ENCODE measurements at places on chromosomes 6 and 20. TPM values are rescaled to one million over a fixed set of nuclear protein-coding genes. Genes with fewer than 3 reads are reported as not detected.

DNA sequence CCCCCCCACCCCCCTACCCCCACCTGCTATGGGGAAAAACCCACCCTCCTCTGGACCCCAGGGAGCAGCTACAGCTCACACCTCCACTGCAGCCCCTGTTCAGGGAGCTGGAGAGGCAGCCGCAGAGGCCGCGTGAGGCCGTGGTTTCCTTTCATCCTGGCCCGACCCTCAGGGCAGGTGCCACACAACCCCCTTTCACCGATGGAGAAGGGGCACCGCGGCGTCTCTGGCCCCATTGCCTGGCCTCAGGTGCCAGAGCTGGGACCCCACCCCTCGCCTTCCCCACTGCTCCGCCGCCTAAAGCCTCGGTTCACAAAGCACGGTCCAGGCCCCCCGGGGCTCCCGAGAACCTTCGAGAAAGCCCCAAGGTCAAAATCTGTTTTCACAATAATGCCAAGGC lies 11.8 kb upstream of the KCNQ2 start:
- DNase-seq, result no peak

DNA sequence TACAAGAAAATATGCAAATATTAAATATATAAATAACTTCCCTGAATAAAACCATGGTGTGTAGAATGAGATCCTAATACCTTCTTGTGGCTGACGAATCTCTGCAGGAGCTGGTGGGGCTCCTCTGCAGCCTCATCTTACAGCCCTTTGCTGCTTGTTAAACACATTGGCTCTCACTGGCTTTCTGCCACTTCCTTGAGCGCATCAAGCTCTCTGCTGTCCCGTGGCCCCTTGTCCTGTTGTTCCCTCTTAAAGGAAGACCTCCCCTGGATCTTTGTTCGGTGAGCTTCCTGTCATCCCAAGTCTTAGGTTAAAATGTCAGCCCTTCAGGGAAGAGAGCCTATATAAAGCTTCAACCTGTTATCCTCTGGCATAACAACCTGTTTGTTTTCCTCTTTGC lies 519.6 kb downstream of the DOK5 start:
- no peak for DNase-seq

MCHR2 gene
- total RNA-seq, result 0.16 TPM

BIRC7 gene
- total RNA-seq, result 7.7 TPM

DNA sequence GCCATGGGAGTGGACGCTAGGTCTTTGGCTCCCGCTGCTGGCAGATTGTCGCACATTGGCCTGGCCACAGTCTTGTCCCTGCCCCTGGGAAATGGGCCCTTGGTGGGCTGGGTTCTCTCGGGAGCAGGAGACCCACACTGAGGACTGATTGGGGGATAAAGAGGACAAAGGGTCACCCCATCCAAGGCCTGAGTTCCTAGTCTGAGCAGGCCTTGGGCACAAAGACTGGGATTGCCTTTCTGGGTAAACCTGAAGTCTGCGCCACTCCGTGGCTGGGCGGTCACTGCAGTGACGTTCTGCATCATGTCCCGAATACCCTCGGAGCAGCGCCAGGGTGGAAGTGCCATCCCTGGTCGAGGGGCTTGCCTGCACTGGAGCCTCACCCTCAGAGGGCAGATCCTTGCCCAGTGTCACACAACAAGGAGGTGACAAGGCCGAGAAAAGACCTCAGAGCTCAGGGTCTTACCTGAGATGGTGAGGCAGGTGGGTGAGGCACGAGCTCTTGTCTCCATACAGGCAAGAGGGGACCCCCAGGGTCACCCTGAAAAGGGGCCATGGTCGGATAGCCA lies 36.1 kb upstream of the ZBP1 start:
- no peak for DNase-seq

GPANK1 gene
- total RNA-seq, result 18.5 TPM

GRCh38 chr6:64811119-64811518 lies 895.9 kb downstream of the EYS start:
- DNase-seq, result no peak

DNA sequence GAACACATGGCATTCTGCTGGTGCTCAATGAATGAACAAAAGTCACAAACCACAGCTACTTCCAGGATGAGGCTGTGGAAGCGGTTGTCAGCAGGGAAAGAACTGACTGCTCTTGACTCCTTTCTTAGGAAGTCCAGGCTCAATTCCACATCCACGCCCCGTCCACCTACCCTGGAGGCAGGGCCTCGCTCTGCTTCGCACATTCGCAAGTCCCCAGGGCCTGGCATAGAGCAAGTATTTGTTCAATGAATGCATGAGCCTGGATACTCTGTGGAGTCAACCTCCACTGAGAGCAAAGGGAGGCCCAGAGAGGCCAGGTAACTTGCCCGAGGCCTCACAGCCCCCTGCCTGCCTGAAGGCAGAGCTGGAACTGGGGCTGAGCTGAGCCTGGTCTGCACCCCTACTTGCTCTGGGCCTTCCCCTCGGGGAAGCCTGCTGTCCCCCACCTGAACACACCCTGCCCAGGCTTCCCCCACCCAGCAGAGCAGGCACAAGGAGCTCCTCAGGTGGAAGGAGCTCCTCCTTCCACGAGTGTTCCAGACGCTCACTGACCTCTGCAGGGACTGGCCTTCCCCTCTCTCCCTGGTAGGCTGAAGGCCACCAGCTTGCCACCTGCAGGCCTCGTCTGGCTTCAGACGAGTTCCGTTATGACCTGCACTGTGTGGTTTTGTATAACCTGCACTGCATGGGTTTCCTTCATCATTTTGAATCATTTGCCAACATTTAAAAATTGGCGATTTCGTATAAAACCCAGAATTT lies 119.3 kb upstream of the PTPN1 start:
- DNase-seq, result peak; percentile 14

GRCh38 chr6:24988562-24988961 lies 52.8 kb upstream of the RIPOR2 start:
- DNase-seq, result no peak

GRCh38 chr6:80942911-80943310 lies 809.6 kb downstream of the TENT5A start:
- DNase-seq, result no peak

STMND1 gene
- total RNA-seq, result not detected

CALHM6 gene
- total RNA-seq, result 2.1 TPM

PXDC1 gene
- 53.5 TPM for total RNA-seq

TRIM10 gene
- total RNA-seq, result not detected

ADGRB3 gene
- 3.8 TPM for total RNA-seq

GHRH gene
- total RNA-seq, result not detected

OR2H1 gene
- total RNA-seq, result not detected

GRCh38 chr6:134814076-134814695 lies 135.7 kb downstream of the ALDH8A1 start:
- DNase-seq, result no peak

FAM83B gene
- total RNA-seq, result not detected

LATS1 gene
- total RNA-seq, result 17.1 TPM

DNA sequence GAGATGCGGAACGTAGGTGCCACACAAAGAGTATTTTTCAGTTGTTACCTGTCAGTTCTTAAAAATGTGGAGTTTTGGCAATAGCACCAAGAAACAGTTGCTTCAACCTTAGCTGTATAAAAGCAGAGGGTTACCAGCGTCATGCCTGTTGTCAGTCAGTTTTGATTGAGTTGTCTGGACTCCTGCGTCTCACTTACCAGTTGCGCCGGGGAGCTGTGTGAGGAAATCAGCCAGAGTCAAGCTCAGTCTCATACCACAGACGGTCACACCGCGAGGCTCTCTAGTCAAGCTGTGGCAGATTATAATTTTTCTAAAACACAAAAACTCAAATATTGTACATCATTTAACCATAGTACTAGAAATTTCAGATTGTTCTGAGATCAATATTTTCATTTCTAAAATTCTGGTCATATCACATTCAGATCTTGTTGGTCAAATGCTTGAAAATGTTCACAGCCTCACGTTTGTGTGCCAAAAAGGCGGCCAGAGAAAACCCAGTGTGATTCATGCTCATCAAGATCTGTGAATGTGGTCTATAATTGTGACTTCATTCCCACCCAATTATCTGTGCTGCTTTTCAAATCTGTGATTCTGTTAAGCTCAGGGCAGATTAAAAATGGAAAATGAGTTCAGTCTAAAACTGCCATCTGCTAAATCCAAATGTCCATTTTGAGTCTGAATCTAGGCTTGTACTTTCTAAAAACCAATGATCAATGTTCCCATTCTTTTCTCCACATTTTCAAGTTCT lies 37.5 kb downstream of the SASH1 start:
- no peak for DNase-seq

- DNase-seq, result no peak
Measured at GRCh38 chr6:148893481-148893880, 146.7 kb downstream of the UST start.

DNA sequence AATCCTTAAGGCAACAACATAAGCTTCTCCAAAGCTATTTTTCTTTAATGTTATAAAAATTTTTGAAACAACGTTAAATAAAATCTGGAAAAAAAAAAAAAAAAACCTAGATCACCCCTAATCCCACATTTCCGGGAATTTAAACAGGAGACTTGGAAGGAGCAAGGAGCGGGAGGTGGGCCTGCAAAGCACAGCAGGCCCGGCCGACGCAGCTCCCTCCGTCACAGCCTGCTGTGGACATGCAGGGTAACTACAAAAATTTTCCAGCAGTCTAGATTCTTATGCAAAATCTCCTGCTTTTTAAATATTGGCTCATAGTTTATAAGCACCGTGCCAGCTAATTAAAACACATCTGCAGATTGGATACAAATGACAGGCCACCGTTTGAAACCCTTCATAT lies 23.5 kb downstream of the FOXF2 start:
- DNase-seq, result no peak

NFATC2 gene
- total RNA-seq, result 1.8 TPM

GRCh38 chr6:15287670-15288375 lies 42.0 kb downstream of the JARID2 start:
- DNase-seq, result no peak

DNA sequence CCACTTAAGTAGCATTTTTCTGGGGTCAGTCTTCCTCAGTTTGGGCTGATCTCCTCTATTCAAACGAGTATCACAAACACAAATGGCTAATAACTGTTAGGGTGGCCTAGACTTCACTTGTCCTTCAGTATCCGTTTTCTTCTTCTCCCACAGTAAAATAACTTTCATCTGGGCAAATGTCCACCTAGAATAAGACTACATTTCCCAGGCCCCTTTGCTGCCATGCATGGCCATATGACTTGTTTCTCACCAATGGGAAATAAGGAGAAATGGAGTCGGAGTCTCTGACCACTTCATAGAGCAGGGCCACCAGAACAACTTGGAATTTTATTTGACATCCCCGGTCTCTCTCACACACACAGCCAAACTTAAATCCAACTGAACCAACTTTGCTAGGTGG lies 51.4 kb downstream of the SULF2 start:
- DNase-seq, result peak; percentile 53

GRCh38 chr6:161668665-161669064 lies 394.8 kb upstream of the AGPAT4 start:
- no peak for DNase-seq

DNA sequence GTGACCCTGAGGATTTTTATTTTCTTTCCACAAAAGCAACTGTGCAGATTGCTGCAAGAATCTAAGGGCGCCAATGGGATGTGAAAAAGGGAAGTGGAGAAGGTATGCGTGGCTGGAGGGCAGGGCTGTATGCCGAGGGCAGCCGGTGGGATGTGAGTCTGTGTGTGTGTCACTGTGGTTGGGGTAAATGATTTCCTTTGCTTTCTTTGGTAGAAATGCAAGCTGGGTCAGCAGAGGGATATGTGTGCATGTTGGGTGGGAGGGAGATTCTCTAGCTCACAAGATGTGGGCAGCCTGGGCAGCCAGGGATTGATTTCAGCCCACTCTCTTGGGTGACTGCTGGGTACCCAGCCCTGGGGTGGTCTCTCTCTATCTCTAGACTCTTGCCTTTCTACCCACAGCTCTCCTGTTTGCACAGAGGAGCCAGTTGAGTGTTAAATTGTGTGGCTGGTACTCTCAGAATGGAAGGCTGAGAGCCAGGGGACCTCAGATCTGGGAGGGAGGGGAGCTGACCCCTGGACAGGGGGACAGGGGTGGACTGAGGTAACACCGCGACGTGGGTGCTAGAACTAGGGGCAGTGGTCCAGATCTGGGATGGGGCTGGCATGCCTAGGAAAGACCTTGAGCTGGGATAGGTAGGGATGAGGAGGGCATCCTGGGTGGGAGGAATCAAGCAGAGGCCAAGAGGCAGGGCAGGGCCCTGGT lies 136.8 kb upstream of the RNF24 start:
- no peak for DNase-seq

DNA sequence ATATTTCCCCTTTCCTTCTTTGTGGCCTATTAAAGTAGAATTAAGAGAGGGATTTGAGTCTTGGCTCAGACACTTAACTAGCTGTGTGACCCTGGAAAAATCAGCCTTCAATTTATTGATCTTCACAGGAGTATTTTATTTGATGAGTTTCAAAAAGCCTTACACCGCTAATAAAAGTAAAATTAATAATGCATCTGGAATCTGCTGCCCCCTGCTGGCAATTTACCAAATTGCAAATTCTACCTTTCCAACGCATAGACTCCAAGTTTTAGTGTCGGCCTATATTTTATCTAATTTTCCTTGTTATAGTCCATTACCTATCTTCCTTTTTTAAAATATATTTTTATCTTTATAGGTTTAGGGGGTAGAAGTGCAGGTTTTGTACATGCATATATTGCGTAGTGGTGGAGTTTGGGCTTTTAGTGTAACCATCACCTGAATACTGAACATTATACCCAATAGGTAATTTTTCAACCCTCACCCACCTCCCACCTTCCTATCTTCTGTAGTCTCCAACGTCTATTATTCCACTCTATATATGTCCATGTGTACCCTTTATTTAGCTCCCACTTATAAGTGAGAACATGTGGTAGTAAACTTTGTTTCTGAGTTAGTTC lies 46.3 kb downstream of the GOPC start:
- DNase-seq, result peak; percentile 57

DNA sequence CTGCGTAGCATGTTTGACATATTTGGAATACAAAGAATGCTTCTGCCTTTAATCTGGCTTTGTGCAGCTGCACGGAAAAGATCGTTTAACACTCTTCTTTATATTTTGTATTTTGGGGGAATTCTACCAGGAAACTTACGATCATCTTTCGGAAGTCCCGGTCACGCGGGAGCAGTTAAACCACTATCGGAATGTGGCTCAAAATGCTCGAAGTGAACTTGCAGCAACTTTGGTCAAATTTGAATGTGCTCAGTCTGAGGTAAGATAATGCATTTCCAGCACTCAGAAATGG lies 42.3 kb downstream of the CCDC170 start:
- no peak for DNase-seq

PRICKLE4 gene
- total RNA-seq, result not detected

DNA sequence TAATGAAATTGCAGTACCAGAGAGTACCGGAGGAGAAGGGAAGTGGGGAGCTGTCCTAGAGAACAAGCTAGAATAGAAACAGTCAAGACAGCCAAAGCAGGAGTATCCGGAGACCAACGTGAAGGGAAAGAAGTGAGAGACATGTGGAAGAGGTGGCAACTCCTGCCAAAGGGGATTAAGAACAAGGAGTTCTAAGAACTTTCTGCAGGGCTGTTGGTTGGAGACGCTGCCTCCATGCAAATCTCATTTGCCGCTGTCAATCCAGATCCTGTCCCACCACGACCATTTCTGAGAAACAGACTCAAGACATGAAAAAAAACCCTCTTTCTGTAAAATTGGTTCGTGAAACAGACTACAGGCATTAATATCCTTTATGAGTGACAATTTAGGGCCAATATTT lies 595.7 kb downstream of the PTPRT start:
- DNase-seq, result no peak
